Stomach (tissue), 19 donors: ENCODE measurements at places on chromosomes 4 and X.
A peak's percentile ranks its signal among the peaks of the same experiment; 100 is the strongest.

- no peak for DNase-seq
These were observed 41.3 kb downstream of the TRAPPC11 start for GRCh38 chr4:183700407-183700806.

DNA sequence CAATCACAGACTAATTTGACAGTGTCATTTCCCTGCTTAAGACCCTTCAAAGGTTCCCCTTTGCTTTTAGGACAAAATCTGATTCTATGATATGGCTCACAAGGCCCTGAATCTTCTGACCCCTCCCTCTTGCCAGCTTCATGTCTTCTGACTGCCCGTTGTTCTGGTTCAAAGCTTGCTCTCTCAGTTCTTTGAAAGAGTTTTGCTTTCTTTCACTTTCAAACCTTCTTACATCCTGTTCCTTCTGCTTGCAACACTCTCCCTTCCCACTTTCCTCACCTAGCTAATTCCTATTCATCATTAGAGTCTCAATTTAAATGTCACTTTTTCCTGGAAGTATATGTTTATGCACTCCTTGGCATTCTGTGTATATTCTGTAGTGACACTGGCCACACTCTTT is 299.2 kb downstream of the IDS start:
- no peak for DNase-seq

GRCh38 chrX:87409113-87409841 is 108.3 kb upstream of the KLHL4 start:
- DNase-seq, result no peak

DNA sequence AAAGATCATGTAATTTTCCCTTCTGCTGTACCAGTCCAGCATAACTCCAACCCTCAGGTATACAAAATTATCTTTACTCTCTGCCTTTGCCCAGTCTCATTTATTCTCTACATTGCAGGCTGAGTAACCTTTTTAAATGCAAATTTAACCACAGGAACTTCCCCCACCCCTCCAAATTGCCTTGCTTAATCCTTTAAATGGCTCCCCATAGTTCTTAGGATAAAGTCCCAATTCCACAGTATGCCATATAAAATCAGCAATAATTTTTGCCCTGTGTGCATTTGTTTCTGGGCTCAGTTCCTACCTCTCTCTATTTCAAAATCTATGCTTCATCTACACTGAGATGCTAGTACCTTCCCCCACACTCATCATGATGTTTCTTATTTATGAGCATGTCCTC is 879.7 kb downstream of the RPA4 start:
- no peak for DNase-seq

GRCh38 chr4:165096776-165097175 is 15.9 kb downstream of the TMEM192 start:
- DNase-seq, result peak; percentile 35

GRCh38 chr4:185213877-185214276 is 4.5 kb downstream of the SNX25 start:
- no peak for DNase-seq

GRCh38 chrX:17674601-17675000 is 62.7 kb upstream of the SCML1 start:
- no peak for DNase-seq

DNA sequence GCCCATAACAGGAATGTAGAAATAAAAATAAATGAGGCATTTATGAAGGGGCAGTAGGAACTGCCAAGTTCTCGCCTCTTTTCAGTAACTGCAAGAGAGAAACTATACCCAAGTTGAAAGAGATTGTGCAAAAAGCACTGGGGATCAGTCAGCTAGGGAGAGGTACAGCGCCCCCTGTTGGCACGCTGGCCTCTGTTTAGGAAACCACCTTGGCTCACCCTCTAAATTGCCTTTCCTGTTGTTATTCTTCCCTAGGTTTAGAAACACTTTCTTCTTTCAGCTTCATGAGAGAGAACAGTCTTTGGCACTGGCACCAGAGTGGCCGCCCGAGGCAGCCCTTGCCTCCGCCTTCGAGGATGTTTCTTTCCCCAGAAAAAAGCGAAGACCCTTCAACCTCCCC is 348.5 kb downstream of the MID1IP1 start:
- DNase-seq, result peak; percentile 87

DNA sequence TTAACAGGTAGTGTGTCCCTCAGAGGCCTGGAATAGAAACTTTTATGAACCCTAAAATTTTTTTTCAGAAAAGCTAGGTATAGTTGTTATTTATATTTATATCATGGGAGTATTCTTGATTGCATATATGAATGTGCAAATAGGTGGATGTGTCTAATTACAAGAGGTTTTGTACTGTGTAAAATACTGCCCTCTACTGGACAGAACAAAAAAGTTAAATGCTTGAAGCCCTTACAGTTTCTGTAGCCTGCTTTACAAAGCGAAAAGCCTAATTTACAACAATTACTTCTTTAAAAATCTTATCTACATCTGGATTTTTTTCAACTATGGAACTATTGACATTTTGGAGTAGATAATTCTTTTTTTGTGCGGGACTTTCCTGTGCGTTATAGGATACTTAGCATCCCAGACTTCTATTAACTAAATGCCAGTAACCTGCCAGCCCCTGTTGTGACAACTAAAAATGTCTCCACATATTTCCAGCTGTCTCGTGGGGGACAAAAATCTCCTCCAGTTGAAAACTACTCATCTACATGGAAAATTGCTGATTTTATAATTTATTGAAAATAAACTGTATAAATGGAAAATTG is 35.1 kb downstream of the ENPEP start:
- peak; percentile 80 for DNase-seq

- no peak for DNase-seq
These were observed 408.0 kb upstream of the SPOCK3 start for GRCh38 chr4:167642250-167642649.

DNA sequence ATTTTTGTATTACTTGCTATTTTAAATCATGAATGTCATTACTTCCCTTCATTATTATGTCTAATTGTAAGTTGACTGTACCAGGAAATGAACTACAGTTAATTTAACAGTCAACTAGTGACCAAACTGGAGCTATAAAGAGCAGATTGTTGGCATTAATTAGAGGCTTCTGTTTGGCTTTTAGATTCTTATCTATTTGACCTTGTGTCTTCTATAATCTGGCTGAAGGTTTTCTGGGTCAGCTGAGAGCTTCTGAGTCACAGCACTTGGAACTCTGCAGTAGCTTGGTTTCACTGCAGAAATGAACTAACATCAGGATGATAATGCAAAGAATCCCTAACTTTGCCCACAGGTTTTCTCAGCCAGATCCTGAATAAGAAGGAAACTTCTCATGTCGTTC is 169.2 kb upstream of the LEF1 start:
- DNase-seq, result no peak

DNA sequence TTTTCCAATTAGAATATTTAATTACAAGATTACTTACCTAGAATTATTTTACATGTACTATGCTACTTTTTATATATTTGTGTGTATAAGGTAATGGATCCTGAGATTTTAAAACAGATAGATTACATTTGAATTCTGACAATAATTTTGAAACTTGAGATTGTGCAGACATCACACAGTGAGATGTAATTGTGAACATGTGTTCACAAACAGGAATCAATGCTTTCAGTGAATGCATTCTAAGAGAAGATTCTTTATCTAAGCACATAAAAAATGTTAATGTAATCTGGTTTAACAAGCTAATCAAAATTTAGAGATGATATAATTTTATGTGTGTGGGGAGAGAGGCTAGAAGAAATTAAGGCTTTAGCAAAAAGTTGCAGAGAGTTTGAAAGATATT is 1925.5 kb downstream of the ARAP2 start:
- DNase-seq, result no peak

GRCh38 chr4:75284831-75285230 is 229.4 kb downstream of the RCHY1 start:
- no peak for DNase-seq

- no peak for DNase-seq
These were observed 56.7 kb downstream of the TSPAN5 start for GRCh38 chr4:98601708-98602107.

DNA sequence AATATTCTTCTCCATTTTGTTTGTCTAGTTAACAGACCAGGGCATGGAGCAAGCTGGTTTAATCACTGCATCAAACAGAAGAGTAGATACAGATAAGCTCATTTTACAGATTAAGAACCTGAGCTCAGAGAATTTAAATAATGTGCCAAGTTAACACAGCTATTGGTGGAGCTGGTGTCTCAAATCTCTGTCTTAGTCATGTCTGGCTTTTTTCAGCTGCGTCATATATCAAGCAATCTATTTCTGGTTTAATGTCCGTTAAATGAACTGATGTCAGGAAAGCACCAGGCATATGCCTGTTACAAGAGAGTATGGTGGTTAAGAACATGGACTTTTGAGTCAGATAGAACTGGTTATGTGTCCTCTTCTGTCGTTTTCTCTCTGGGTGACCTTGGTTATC is 79.8 kb upstream of the ADGRA3 start:
- no peak for DNase-seq

GRCh38 chr4:143354990-143355389 is 18.3 kb downstream of the GAB1 start:
- no peak for DNase-seq

- no peak for DNase-seq
These were observed 80.7 kb downstream of the STARD8 start for GRCh38 chrX:68728186-68728585.

DNA sequence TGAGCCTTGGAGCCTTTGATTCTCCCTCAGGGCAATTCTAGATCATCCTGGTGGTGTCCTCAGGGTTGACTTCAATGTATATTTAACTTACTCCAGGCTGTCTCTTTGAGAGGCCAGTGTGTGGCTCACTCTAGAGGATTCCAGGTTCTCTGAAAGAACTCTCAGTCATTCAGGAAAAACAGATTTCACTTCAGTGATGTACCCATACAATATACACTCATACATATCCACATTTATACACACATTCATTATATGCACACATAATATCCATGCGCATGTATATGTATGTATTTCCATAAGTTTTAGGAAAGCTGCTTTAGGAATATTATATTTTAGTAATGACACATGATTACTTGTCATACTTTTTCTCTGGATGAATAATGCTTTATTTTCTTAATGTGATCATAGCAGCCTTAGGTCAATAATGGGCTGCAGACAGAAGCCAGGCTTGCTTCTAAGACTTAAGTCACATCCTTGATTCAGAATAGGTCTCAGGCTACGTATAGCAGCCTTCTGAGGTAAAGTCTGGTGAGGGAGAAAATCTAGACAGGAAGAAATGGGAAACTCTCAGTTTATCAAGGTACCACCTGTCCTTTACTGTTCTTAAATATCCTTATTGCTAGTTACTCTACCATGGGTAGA is 397.0 kb downstream of the GPAT3 start:
- DNase-seq, result no peak

- peak; percentile 72 for DNase-seq
These were observed 14.3 kb upstream of the C4orf50 start for GRCh38 chr4:6032249-6033244.

GRCh38 chr4:40378619-40379018 is 43.5 kb downstream of the CHRNA9 start:
- no peak for DNase-seq
